ENCODE measurements at places on chromosomes 11 and 22.

DNA sequence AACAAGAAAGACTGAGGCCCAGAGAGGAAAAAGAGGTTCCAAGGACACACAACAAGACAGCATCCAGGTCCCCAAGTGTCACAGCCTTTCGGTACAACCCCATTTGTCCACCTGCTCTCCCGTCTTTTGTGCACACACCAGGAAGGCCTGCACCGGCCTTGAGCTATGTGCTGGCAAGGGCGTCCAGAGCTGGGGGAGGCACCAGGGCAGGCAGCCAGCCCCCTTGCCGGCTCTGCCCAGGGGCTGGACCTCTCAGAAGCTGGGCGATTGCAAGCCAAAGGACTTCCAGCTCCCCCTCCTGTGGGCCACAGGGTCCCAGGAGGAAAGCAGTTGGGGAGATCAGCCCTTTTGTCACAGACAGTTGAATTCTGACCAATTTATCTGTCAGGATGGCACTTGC lies 210.5 kb downstream of the MN1 start:
- DNase-seq: no peak

DNA sequence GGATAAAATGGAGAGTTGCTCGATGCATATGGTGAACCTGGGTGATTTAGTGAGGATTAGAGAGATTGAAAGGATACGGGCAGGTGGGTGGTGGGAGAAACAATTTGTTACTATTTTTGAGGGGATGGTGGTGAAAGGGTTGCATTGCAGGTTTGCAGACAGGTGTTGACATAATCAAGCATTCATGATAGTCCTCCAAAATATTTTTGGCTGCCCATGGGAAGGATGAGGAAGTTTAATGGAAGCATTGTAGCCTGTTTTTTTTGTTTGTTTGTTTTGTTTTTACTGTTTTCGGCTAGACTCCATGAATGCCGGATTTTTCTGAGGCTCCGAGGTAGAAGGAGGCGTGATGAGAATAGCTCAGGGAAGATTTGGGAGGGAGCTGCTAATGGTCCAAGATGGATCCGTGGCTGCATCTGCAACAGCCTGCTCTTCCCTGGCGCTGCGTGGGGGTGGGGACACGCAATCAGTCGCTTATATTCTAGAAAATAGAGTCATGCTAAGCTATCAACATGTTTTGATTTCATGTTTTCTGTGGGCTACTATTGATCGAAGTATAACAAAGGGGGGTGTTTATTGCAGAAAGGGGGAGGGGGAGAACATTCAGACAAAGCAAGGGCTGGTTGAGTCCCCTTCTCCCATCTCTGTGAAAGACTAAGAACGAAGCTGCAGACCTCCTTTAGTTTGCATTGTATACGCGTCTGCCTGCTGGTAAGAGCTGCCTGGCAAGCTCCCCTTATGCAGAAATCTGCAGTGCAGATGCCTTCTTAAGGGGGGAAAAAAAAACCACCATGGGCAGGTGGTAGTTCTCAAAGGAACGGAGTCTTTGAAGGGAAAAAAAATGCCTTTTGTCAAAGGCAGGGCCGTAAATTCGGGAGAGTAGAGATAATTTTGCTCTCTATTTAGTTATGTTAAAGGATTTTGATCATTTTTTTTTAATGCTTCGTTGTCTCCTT lies 1.0 kb downstream of the RTN3 start:
- DNase-seq: no peak

GRCh38 chr11:46696212-46696558 lies 4.2 kb downstream of the ARHGAP1 start:
- DNase-seq: no peak

- DNase-seq: no peak
Measured at GRCh38 chr22:23922921-23923320, 28.7 kb downstream of the MIF start.

DNA sequence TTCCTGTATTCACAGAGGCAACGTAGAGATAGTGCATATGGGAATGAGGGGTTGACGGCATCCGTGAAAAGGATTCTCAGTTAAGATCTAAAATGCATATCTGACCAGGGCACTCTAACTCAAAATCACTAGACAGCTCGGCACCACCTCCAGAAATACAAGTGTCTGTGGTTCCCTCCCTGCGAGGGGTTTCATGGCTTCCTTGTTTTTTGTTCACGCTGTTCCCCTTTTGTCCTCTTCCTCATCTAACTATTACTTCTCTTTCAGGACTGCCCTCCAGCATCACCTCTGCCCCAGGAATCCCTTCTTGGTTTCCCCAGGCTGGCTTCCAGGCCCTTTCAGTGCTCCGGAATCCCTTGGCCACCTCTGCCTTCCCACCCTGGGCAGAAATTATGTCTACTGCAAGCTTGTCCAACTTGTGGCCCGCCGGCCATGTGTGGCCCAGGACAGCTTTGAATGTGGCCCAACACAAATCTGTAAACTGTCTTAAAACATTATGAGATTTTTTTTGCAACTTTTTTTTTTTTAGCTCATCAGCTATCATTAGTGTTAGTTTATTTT lies 159.9 kb downstream of the FBXO7 start:
- DNase-seq: no peak
